ENCODE measurements at places on chromosomes 16 and 17.

- no peak for DNase-seq
Observed at GRCh38 chr16:55325080-55325447, 1.1 kb downstream of the IRX6 start.

DNA sequence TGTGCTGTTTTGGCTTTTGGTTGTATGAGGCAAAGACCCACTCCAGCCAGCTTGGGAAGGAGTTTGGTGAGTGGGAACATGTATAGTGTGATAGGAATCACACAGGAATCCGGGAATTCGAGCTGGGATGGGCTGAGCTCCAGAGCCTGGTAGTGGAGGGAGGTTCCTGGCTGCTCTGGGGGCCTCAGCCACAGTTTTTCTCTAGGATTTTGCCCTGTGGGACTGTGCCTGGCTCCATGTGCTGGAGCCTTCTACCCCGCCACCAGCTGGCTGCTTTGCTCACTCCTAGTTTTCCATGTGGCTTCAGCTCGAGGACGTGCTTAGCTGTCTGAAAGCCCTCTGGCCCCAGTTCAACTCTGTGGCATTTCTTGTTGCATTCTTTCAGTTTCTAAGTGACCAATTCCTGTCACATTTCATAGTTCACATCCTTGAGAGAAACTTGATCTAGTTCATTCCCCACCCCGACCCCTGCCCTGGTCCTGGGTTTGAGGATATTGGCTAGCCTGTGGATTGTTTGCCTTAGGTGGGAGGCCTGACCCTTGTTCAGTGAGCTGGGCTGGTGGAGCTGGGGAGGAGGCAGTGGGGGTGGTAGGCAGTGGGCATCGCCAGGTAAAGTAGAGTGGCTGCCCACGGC is 5.0 kb downstream of the SEC14L1 start:
- peak; percentile 91 for DNase-seq

DNA sequence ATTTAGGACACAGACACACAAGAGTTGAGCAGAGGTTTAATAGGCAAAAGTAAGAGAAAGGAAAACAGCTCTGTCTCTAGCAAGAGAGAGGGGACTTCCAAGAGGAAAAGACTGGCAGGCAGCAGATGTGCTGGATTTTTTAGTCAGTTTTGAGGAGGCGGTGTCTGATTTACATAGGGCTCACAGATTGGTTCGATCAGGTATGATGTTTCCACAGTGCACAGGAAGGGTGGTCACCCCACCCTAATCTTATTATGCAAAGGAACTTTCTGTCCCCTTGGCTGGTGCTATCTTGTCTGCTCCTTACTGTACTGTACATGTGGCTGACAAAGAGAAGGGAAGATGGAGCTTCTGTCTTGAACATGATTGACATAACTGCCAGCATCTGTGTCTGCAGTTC is 25.3 kb downstream of the BFAR start:
- no peak for DNase-seq

GRCh38 chr17:45405250-45406086 is 27.2 kb downstream of the ARHGAP27 start:
- DNase-seq, result peak; percentile 45

- no peak for DNase-seq
Observed at GRCh38 chr16:78205506-78205905, 106.1 kb downstream of the WWOX start.

DNA sequence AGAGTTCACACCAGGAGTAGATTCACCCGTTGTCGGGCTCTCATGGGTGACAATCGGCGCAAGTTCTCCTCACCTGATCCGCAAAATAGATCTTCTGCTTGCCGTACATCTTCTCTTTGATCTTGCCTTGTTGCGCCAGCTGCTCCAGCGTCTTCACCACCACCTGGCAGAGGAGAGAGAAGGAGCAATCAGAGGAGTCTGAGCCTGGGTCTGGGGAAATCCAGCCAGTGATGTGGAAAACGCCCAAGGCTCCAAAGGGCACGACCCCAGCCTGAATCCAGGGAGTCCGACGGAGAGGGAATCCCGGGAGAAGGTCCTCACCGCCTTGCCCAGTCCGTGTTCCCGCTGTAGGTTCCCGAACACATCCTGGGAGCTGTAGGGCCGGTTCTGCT is 393 bp downstream of the PSMC3IP start:
- no peak for DNase-seq

GRCh38 chr17:71926746-71927398 is 193.9 kb upstream of the SOX9 start:
- DNase-seq, result no peak

DNA sequence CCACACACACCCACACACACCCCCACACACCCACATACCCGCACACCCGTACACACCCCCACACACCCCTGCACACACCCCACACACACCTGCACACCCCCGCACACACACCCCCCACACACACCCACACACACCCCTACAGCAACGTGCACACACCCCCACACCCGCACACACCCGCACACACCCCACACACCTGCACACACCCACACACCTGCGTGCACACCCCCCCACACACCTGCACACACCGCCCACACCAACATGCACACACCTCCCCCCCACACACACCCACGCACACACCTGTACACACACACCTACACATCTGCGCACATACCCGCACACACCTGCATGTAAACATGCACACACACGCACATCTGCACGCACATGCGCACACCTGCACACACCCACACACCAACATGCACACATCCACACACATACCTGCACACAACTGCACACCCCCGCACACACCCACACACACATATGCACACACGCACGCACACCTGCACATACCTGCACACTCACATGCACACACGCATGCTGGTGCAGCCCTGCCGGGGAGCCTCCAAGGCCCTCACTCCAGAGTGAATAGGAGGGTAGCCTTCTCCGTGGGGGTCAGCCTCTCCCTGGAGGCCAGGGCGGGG is 7.5 kb downstream of the ASPSCR1 start:
- DNase-seq, result no peak

GRCh38 chr17:1562176-1562643 is 382 bp downstream of the PITPNA start:
- DNase-seq, result no peak

DNA sequence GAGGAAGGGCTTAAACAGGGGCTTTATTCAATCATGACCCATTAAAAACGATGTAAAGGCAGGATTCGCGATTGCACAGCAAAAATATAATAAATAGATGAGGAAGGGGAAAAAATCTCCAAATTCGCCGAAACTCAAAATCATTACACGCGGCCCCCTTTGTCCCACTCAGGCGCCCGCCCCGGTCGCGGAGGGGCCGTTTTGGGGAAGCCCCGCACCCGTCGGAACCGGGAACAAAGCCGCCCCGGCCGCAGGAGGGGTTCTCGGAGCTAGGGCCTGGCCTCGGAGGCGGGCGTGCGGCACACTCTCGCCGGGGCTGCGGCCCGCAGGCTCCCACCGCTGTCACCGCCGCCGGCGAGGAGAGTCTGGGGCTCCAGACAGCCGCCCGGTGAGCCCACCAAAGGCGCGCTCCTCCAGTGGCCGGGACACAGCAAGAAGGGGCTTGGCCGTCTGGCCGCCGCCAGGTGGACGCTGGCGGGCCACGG is 521 bp downstream of the C16orf87 start:
- no peak for DNase-seq

GRCh38 chr17:14346801-14347200 is 45.9 kb downstream of the HS3ST3B1 start:
- DNase-seq, result no peak

DNA sequence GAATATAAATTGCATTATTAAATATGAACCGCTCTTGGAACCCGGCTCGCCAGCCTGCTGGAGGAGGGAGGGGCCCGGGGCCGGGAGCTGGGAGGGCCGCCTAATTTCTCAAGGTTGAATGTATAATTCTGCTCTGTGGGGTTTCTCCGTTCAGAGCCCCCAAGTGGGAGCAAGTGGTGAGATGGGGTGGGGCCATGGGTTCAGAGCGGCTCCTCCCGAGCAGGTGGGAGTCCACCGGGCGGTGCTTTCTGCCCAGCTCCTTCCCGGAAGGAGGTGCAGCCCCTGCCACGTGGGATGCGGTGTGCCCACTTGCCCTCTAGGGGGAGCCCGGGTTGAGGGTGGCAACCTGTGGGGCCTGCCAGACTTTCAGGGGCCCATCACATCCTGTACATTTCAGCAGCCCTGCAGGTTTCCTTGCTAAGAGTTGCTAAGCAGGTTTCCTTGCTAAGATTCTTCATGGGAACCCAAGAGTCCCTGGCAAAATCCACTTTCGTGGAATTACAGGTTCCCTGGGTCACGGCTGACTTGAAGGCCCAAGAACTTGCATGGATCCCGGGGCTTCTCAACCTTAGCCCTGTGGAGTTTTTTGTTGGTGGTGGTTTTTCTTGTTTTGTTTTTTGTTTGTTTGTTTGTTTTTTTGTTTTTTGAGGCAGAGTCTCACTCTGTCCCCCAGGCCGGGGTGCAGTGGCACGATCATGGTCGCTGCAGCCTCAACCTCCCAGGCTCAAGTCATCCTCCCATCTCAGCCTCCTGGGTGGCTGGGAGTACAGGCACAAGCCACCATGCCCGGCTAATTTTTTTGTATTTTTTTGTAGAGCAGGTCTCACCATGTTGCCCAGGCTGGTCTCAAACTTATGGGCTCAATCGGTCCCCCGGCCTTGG is 196.7 kb upstream of the GSE1 start:
- DNase-seq, result peak; percentile 46
